ENCODE measurements at places on chromosomes 5 and 9.
A peak's percentile ranks its signal among the peaks of the same experiment; 100 is the strongest.

DNA sequence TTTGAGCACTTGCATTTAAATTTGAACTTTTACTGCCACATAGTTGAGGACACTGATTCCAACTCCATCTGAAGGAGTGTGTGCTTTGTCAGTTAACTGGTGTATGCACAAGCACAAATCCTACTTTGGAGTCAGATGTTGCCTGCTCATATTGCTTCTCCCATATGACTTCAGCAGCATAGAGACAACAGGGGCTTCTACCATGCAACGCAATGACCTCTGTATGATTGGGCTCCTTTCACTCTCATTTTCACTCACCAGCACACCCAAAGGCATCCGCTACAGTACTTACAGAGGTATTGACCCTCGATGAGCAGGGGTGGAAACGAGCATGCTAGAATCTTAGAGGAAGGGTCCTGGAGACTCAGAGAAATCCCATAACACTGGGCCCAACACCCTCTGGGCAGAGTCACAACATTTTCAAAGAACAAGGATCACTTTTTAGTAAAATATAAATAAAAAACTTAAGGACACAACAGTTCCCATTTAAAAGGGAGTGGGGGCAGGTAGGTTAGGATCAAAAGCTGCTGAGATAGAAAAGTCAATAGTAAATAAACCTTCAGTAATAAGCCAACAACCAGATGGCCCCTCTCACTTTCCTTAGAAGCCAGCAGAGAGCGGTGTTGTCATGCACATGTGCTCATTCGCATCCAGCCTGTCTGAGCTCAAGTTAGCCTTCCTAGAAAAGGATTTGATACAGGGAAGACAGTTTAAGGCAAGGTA, 203.8 kb downstream of the SNCAIP start:
- DNase-seq = peak; percentile 66

GRCh38 chr5:19977099-19977498, 10.9 kb downstream of the CDH18 start:
- DNase-seq = no peak

DNA sequence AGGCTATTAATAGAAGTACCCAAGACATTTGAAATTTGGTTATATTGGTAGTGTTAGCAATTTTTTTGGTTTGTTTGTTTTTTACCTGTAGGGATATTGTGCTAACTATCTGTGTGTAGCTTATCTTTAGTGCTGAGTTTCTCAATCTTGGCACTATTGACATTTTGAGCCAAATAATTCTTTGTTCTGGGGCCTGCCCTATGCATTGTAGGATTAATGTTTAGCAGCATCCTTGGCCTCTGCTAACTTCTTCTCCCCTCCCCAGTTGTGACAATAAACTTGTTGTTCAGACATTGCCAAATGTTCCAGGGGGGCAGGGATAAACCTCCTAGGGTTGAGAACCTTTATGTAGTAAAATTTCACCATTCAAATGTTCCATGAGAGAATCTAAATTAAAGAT, 4.0 kb downstream of the FBXO4 start:
- no peak for DNase-seq

DNA sequence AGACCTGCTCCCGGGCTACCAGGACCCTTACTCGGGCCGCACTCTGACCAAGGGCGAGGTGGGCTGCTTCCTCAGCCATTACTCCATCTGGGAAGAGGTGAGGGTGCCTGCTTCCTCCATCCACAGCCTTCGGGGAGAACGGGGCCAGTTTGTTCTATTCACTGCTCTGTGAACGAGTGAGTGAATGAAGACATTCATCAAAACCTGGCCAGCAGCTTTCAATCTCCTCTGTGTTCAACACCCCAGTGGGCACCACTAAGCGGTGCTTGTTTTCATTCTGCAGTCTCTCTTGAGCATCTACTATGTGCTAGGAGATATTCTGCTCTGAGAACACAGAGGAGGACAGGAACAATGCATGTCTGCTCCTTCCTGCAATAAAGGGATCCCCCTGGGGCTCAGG, 10.6 kb downstream of the CERCAM start:
- DNase-seq = no peak

- DNase-seq = no peak
These were observed 64.1 kb downstream of the PJA2 start for GRCh38 chr5:109345699-109346098.

DNA sequence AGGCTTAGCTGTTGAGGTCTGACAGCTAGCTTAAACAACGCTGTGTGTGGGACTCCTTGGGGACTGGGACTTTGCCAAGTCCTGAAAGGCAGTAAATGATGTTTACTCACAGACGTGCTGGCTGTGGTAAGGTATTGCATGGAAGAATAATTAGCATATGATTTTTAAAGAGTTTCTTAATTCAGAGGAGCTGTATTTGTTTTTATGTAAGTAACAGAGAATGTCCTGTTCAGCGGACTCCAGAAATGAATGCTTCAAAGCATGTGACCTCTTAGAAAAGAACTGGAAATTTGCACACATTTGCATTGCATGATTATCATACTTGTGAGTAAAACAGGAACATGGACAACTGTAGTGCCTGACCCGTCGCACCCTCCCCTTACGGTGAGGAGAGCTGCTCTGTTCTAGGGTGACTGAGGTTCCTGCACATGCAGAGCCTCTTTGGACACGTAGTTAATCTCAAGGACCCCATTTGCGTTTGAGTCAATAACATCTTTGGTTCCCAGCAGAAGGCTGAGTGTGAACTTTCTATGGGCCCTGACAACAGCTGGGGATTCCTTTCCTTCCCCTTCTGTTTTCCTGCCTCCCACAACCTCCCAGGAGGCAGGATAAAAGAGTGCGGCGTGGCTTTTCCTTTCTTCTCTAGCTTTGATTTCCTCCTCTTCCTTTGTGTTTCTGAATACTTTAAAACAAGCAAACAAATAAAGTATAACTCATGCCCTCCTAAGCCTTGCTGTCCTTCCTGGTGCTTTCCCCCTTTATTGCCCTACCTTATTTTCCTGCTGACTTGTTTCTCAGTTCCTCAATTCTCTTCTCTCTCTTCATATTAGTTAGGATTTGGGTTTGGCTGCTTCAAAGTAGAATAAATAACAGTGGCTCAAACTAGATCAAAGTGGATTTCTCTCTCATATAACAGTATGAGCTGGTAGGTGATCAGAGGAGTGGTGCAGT, 157.2 kb upstream of the CD180 start:
- DNase-seq = no peak

DNA sequence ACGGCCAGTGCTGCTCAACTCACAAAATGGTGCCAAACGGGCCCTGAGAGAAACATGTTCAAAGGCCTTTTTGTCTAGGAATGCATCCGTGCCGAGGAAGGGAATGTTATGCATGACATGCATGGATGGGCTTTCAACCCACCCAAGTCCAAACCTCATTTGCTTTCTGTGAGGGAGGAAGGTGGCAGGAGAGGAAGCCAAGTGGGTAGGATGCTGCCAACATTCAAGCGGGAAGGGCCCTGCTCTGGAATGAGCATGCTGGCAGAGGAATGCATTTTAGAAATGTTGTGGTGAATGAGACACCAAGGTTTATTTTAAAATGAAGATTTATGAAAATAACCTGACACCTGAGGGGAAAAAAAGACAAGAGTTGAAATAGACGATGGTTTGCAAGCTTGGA, 479.1 kb downstream of the CCDC171 start:
- no peak for DNase-seq

- peak; percentile 23 for DNase-seq
These were observed 27.6 kb upstream of the TCF7 start for GRCh38 chr5:134086943-134087305.

GRCh38 chr5:31819926-31820516, 181.1 kb downstream of the PDZD2 start:
- no peak for DNase-seq

DNA sequence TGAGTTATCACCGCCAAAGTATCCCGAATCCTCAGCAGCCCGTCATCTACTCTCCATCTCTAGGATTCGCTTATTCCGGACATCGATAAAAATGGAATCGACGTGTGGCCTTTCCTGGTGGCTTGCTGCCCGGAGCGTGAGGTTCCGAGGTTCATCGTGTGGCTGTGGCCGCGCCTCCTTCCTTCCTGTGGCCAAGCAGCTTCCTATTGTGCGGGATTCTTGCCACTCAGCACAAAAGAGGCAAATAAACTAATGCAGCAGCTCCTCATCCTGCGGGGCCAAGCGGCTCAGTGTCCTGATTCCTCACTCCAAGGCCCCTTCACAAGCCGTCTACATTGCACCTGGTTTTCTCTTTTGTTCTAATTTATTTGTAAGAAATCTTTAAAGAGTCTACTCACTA, 800.9 kb downstream of the CDH9 start:
- DNase-seq = no peak

GRCh38 chr5:103177543-103177942, 57.4 kb downstream of the PPIP5K2 start:
- DNase-seq = no peak
